EH (cell line): ENCODE measurements at places on chromosomes 3 and 15.

- no peak for DNase-seq
These were observed 28.8 kb upstream of the HES1 start for GRCh38 chr3:194107107-194107506.

DNA sequence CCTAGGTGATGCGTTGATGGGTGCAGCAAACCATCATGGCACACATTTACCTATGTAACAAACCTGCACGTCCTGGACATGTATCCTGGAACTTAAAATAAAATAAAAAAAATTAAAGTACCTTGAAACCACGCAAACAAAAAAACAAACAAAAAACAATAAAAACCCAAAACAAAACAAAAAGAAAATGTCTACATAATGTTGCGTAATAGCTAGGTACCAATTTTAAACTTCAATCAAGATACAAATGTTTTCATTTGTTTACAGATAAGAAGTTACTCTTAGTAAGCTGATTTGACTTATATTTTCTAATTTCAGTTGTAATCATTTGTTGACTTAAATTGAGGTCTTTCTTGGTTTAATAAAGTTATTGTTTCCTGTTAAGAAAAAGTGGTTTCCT lies 349.6 kb upstream of the KCNMB2 start:
- no peak for DNase-seq

GRCh38 chr3:57154470-57155309 lies 10.5 kb downstream of the IL17RD start:
- no peak for DNase-seq

- no peak for DNase-seq
These were observed 259.5 kb downstream of the UACA start for GRCh38 chr15:70503798-70504298.
